ENCODE measurements at places on chromosomes 3 and 15.
A peak's percentile ranks its signal among the peaks of the same experiment; 100 is the strongest.

DNA sequence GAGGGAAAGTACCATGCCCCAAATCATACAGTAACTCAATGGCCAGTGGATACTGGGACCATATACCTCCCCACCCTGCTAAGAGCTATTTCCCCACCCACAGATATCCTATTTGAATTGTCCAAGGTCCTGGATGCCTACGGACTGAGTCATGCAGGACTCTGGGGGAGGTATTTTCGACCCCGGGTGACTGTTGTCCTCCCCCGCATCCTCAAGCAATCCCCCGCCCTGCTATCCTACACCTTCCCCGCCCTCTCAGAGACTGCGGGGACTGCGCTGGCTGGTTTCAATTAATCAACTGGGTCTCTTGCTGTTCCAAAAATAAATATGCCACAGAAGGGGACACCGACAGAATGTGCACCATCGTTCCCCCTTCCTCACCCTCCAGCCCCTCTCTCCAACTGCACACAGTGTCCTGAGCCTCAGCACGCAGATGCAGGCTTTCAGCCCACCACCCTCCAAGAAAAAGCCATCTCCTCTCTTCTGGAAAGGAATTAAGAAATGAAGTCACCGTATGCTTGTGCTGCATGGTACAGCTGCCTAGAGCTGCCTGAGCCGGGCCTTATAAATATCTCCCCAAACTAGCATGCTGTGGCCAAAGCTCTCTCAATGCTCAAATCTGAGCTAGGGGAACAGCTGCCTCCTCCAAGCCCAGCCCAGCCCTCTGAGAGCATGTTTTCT, 8.1 kb downstream of the CAV3 start:
- DNase-seq = no peak

GRCh38 chr3:143428294-143428693, 308.7 kb downstream of the CHST2 start:
- DNase-seq = no peak

DNA sequence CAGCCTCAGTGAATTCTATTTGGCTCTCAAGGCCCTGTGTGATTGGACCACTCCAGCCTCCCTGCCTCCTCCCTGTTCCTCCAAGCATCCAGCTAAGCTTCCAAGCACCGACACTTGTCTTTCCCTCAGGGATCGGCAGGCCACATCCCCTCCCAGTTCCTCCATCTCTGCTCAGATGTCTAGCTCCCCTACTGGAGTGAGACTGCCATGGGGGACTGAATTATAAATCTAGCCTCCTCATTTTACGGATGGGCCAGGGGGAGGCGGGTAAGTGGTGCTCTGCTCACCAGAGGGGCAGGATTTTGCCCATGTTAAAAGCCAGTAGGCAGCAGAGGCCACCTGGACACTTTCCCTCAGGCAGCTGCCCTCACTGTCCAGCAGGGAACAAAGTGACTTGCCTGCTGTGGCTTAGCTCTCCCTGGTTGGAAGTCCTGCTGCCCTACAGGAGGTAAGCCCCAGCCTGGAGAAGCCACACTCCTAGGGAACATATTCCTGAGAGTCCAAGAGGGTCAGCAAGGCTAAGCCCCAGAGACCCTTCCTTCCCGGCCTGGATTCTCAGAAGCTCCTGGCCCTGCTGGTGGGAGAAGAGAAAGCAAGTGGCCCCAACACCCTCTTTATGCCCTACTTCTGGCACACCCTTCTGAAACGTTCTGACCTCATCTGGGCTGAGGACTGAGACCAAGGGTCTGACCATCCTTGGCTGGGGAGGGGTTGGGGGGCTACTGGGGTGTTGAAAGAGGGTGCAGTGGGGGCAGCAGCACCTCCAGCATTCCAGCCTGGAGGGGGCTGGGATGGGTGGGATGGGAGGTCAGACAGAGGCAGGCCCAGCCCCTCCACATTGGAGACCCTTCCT, 9.1 kb upstream of the HHATL start:
- DNase-seq = peak; percentile 76

DNA sequence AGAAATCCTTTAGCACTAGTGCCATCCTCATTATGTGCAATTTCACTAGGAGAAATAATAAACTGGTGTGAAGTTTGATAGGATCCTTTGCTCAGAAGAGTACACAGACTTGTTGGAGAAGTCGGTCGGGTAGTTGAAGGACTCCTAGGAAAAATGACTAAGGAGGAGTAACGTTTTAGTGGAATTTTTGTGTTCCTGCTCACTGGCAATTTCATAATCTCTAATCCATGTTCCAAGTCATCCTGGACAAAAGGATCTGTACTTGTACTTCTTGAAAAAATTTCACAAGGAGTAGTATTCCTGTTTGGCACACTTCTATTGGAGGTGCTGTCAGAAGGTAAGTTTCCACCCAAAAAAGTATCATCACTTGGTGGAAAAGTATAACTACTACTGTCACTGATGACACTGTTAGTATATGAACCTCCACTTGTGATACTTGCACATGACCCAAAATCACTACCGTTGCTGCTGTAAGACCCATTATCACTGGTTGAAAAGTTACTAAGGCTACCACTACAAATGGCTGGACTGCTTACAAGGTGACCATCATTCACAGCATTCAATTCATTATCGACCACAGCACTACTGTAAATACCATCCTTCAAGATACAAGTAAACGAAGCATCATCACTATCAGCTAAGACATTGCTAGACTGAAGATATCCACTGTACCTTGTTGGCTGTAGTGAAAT, 77.4 kb downstream of the NEDD4 start:
- DNase-seq = no peak

- DNase-seq = no peak
Observed at GRCh38 chr3:148974726-148975125, 16.6 kb upstream of the GYG1 start.

GRCh38 chr3:129289201-129289921, 10.7 kb downstream of the HMCES start:
- no peak for DNase-seq

- DNase-seq = no peak
Observed at GRCh38 chr15:76150513-76150912, 90.7 kb downstream of the TMEM266 start.

- no peak for DNase-seq
Observed at GRCh38 chr3:14630404-14631100, 21.0 kb upstream of the CCDC174 start.

DNA sequence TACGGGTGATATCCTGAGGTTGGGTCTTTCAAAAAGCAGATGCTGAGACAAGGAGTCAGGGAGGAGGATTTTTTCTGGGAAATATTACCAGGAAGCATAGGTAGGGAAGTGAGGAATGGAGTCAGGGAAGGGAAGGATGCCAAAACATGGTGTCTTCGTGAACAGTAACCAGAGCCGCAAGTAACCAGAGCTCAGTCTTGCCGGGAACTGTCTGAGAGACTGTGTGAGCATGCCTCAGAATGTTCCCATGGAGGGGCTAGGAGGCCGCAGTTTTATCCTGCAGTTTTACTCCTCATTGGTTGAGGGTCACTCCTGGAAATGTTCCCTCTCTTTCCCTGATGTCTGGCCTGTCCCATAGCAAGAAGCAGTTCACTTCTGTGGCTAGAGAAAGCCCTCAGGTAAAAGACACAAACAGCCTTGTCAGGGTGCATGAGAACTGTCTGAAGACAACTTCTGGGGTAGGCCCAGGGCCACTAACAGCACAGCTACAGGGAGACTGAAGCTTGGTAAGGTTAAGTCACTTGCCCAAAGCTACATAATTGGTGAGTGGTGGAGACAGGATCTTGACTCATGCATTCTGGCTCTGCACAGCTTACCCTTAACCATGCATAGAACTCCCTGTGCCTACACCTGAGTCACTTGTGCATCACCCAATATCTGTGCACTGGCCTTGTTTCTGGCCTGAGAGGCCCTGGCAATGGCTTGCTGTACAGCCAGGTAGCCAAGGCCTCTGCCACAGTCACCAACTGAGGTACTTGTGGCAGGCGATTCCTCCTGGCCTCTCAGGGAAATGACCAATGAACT, 76.3 kb upstream of the FRMD4B start:
- DNase-seq = no peak

GRCh38 chr3:179146911-179147513, 1.1 kb upstream of the PIK3CA start:
- DNase-seq = no peak

DNA sequence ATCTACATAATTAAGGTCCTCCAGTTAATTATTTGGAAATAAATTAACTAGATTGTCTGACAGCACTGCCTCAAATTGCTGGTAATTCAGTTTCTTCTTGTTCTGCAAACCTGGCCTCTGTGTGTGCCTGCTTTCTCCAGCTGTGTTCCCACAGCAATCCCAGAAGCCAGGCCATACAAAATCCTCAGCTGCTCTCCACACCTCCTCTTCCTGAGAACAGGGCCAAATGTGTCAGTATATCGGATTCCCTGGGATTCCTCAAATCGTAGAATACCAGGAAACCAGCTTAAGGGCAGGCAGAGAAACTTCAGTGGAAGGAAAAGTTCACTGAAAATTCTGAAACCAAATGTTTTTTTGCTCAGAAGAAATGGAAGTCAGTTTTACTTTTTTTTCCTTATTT, 261.4 kb downstream of the ZMAT3 start:
- no peak for DNase-seq

GRCh38 chr3:11563159-11563864, 80.4 kb downstream of the VGLL4 start:
- no peak for DNase-seq

GRCh38 chr3:57154470-57155309, 10.5 kb downstream of the IL17RD start:
- DNase-seq = no peak

DNA sequence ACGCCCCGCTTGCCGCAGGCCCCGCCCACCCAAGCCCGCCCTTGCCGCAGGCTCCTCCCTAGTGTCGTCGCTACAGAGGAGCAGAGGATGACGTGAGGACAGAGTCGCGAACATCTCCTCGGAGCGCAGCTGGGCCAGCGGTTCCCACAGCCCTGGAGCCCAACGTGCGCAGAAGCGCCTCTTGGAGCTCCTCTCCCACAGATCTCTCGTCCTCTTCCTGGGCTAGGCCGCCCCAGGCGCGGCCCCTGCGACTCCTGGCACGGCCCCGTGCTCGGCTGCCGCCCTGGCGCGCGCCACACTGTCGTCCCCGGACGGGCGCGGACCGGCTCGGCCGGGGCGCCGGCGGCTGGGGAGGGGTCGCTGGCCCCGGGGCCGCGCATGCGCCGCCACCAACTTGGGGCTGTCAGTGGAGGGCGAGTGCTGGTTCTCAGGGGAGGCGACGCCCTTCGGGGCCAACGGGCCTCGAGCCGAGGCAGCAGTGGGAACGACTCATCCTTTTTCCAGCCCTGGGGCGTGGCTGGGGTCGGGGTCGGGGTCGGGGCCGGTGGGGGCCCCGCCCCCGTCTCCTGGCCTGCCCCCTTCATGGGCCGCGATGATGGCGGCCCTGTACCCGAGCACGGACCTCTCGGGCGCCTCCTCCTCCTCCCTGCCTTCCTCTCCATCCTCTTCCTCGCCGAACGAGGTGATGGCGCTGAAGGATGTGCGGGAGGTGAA, at the start of gene TRPC1:
TRPC1 (plus strand) TSS at position 67 of the 714 bp plus-strand sequence; CDS start at position 593, 526 bp downstream.
- peak; percentile 91 for DNase-seq

- DNase-seq = no peak
Observed at GRCh38 chr3:132360717-132361116, 43.5 kb downstream of the ACP3 start.

DNA sequence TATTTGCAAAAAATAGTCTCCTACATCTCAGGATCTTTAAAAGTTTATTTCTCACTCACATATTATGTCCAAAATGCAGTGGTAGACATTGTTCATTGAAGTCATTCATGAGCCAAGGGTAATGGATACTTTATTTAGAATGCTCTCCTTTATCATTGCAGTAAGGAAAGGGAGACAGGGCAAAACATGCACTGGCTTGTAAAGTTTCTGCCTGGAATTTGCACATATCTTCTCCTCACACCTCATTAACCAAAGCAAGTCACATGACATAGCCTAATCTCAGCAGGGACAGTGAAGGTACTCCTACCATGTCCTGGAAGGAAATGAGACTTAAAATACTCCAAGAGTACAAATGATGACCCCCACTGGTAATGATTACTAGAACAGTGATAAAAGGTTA, 333.7 kb upstream of the EPHA3 start:
- no peak for DNase-seq

GRCh38 chr3:3629911-3630310, 169.3 kb upstream of the LRRN1 start:
- no peak for DNase-seq

DNA sequence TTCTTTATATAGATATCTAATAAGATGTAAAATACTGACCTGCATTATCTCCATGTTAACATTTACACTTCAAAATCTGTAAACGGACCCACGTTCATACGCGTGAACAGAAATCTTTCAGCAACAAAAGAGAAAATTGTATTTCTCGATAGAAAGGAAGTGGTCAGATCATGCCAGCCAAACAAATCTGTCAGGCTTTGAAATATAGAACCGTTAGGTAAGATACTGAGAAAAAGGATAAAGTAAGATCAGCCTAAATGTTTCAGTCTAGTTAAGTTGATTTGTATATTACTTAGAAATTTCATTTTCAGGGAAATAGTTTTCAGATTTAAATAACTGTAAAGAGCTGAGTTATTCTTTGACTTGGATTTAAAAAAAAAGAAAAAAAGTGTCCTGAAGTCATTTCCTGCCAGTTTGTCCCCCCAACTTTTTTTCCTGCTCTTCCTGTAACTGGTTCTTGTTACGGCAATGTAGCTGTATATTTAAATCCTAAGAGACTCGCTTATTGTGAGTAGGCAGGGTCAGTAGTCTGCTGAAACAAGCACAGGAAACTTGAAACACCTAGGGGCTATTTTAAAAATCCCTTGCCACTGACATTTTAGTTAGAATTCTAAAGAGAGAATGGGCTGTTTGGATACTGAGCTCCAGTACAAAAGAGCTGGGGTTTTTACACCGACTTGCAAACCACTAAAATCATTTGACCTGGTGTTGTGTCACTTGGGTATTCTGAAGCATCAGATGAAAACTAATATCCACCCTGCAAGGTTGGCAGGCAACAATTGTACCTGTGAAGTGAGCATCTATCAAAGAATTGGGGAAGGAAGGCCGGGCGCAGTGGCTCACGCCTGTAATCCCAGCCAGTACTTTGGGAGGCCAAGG, 237.5 kb downstream of the UBE2E2 start:
- DNase-seq = no peak

- DNase-seq = no peak
Observed at GRCh38 chr3:152564459-152564858, 270.5 kb upstream of the P2RY1 start.

DNA sequence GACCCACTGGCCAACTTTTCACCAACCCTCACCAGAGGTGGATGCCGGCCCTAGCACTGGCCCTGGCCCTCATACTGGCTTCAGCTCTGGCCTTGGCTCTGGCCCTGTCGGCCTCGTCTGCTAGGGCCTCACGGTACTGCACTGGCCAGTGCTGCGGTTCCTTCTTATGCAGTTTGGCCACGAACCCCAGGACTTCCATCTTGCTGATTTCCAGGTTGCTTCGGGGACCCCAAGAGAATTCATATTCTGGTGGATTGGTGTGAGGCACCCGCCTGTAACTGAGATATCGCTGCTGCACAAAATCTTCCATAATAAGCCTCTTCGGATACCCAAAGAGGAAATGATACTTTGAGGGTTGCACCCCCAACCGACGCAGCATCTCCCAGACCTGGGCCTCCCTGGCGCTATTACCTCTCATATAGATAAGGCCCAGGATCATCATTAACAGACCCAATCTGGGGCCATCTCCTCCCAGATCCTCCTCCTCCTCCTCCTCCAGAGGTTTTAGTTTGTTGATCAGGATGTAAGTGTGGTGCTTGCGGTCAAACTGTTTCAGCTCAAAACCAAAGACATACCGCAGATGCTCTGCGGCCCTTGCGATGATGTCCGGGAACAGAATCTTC, 883 bp downstream of the MAGEF1 start:
- DNase-seq = no peak

Data from mesenteric fat pad (tissue), 1 donor.